GM12864 (cell line): ENCODE measurements at places on chromosomes 3 and 15.

- no peak for DNase-seq
Observed at GRCh38 chr15:34470091-34470490, 32.5 kb upstream of the GOLGA8A start.

DNA sequence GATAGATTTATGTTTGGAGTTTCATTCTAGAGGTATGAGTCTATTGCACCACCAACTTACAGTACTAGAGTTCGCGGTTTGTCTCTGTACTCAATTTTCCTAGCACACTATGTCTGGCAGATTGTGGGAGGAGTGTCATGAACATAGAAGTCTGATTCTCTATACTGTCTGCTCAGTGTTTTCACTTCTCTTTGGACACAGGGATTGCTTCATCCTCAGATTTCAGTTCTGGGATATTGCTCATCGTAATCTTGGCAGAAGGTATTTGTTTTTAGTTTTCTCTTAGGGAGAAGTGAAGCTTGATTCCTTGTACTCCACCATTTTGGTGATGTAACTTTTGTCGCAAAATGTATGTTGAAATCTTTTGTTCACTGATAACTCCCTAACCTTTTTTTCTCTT lies 27.8 kb upstream of the AZI2 start:
- no peak for DNase-seq

- no peak for DNase-seq
Observed at GRCh38 chr15:89138999-89139612, 50.9 kb downstream of the ABHD2 start.

DNA sequence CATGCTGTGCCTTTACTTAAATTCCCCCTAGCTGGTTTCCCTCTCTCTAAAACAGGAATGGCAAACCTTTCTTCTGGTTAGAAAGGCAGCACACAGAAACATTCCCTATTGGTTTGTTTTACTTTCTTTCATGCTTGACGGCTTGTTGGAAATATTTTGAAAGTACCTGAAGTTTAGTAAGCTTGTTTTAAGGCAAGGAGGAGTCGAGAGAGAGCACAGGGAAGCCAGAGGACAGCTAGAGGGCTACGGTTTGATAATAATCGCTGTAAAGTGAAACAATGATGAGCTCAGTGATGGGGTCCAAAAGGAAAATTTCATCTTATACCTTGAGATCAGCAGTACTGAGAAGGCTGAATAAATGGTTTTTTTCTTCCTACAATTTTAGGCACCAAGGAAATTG lies 64.1 kb downstream of the ATP13A4 start:
- no peak for DNase-seq

DNA sequence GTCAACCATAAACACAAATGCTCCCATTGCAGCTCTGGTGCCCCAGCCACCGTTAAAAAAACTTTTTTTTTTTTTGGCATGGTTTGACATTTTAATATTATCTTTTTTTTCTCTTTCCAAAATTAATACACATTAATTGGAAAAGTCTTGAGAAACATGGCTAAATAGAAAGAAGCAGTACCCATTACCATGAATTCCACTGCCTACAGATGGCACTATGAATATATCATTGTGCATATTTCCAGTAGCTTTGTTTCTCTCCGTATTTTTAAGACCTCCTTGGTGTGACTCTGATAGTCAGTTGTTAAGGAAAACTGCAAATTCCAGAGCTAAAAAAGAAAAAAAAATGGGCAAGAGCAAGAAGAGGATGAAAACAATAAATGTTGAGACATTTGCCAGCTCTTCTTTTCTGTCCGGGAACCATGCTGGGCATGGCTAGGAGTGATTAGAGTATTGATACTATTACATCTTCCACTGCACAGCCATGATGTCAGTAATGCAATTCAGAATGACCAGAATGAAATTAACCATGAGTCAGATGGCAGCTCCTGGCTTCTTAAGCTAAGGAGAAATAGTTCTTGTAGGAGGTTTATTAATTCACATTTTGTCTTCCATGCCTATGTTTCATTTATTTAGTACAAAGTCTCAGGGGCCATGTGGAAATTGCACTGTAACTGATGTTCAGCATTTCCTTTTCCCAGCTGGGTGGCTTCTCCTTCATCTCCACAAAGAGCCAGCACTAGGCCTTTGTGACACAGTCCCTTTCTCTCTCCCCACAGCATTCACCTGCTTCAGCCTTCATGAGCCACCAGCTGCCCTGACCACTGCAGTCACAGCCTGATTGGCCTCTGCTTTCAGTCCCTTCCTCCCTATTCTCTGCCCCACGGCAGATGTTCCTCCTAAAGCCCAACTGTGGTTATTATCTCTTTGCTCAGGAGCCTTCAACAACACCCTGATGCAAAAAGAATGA lies 31.8 kb downstream of the SLC7A14 start:
- DNase-seq, result no peak

GRCh38 chr3:127978636-127979035 lies 63.6 kb downstream of the KBTBD12 start:
- DNase-seq, result no peak

DNA sequence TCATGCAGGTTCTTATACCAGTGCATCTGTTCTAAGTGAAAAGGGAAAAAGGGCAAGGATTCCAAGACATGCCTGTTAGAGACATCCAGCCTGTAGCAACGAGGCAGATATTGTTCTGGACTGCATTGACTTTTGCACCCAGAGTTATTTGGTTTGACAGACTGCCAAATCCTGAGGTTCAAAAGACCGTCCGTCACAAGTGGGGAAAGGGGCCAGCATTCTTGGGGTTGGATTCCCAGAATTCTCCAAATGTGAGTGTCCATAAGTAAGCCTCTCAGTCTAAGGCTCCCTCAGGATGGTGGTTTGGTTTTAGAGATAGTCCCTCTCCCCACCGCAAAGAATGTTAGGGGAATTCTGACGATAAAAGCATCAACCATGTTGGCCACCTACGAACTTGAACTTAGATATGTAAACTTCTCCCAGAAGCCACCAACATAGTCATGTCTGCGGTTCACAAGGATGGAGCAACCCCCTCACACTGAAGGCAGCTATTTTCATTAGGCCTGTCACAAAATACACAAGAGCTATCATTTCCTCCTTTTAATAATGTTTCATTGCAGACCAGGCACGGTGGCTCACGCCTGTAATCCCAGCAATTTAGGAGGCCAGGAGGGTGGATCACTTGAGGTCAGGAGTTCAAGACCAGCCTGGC lies 13.6 kb upstream of the LACTB start:
- no peak for DNase-seq

DNA sequence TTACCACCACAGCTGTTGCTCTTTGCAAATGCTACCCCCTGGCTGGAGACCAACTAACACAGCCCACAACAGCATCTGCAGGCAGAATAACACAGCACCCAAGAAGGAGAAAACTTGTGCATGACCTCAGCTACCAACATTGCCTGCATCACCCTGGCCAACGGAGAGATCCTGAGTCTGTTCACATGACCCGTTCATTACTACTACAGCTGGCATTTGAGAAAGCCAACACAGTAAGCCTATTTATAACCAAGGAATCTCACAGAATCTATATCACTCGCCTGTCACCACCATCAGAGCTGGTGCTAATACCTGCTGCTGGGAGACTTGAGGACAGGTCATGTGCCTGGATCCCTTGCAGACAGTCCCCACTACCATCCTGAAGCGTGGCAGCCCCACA lies 215.2 kb downstream of the POLQ start:
- no peak for DNase-seq

GRCh38 chr3:15536856-15537255 lies 15.3 kb upstream of the COLQ start:
- no peak for DNase-seq
